T-helper 1 cell (primary cell): ENCODE measurements at places on chromosomes 1 and 21.

DNA sequence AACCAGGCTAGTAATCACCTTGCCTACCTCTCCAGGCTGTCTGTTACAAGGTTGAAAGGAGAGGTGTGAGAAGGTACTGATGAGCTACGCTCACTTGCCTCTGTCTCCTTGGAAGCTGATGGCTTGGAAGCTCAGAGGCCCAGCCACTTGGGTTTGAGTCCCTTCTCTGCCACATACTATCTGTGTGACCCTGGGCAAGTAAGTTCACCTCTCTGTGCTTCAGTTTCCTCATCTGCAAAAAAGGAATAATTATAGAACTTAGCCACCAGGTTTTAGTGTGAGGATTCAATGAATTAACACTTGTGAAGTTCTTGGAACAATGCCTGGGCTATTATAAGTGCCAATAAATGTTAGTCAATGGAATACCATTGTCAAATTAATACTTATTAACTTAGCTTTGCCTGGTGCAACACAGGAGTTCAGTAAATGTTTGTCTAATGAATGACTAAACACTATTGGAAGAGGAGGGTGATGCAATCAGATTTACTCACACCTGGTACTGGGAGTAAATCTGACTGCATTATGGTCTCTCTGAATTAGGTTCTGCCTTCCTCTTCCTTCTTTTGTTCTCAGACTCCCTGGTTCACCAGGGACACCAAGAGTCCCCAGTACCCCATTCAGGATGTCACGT lies 55.5 kb downstream of the TRABD2B start:
- no peak for DNase-seq

- DNase-seq: no peak
These were observed 78.9 kb downstream of the CD247 start for GRCh38 chr1:167439301-167439988.

DNA sequence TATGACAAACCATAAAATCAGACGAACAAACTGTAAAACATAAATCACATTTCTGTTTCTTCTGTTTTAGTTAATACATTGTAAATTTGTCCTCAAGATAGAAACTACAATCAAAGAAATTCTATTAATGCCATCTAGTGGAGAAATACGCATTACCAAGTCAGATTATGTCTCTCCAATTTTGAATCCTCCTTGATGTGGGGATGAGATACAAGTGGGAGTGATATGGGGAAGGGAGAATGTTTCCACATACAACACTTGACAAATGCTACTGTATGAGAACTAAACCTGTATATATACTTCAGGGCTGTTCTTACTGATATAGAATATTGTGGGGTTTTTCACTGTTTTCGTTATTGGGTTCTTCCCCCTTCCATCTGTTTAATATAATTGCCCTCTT lies 2.6 kb downstream of the HFM1 start:
- DNase-seq: no peak

DNA sequence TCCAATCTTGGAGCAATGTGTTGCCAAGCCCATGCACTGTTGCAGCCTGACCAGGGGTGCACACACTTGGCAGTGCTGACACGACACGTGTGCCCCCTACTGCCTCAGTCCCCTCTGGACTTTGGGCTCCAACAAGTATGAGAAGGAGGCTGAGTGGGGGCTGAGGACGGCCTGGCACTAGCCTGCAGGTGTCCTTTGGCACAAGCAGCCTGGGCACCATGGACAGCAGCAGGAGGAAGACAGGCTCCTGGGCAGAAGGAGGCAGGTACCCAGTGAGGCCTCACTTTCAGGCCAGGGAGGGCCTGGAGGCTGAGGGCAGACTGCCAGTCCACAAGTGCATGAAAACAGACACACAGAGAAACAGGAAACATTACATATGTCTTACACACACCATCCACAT lies 1702.9 kb upstream of the B3GALT2 start:
- no peak for DNase-seq

DNA sequence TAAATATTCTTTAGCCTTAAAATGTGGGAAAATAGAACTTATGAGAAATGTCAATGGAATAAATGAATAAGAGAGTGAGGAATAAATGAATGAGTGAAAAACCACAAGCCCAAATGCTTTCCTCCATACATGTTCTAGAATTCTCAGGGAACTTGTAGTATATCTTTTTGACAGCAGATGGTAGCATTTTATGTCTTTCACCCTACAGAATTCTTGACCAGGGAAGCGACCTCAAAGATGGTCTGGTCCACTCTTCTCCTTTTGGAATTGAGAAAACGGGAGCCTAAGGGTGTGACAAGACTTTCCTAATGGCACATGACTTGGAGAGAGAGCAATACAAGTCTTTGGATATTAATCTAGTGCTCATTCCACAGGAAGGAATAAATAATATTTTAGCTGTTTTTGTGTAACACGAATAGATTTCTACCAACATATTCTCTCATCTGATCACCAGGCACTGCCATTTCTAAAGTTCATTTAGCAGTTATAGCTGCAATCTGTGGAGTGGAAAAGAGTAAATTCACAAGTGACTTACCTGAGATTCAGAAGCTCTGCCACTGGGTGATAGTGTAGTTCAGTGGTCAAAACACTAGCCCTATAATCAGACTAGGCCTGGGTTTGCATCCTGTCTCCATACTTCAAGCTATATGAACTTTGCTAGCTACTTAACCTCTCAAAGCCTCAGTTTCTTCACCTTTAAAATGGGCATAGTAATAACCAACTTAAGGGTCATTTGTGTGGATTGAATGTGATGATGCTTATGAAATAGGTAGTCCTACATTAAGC lies 15.0 kb upstream of the F5 start:
- no peak for DNase-seq

DNA sequence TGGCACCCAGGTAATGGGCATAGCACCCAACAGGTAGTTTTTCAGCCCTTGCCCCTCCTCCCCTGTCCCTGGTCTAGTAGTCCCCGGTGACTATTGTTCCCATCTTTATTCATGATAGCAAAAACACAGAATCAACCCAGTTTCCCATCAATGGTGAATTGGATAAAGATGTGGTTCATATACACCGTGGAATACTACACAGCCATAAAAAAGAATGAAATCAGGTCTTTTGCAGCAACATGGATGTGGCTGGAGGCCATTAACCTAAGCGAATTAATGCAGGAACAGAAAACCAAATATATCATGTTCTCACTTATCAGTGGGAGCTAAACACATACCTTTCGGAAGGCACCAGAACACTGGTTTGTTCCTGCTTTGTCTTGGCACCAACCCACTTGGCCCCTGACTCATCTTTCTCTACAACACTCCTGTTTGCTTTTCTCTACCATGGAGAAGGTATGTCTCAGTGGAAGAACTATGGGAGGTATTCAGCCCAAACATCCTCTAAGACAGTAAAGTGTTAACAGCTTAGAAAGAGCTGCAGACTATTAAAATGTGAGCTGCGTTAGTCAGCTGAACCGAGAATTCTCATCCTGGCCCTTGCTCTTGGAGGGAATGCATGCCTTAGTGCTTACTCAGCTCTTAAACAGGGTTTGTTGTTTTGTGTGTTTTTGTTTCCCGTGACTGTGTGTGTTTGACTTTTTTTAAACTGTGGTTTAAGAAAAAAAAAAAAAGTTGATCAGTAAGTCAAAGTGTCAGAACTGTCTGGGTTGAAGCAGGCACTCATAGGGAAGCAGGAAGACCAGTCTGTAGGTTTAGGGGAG lies 203.0 kb downstream of the TOMM20 start:
- DNase-seq: no peak

DNA sequence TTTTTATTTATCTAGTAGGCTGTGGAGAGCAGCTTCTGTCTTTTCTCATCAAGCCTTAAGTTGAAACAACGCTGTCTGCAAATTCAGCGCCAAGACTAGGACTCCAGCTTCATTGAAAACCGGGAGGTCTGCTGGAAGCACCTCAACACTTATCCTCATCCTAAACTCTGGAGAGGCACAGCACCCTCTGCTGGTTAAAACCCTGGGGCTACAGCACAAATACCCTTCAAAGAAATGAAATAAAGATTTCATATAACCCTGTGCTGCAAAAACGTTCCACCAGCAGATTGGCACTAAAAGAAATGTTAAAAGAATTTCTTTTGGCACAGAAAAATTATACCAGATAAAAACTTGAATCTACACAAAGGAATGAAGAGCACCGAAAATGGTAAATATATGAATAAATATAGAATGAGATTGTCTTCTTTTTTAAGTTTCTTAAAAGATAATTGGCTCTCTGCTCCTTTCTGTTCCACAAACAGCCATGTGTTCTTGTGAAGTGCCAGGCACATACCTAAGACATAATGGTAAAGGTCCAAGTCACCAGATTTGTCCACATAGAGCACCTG lies 227.7 kb upstream of the SAMSN1 start:
- peak; percentile 26 for DNase-seq

DNA sequence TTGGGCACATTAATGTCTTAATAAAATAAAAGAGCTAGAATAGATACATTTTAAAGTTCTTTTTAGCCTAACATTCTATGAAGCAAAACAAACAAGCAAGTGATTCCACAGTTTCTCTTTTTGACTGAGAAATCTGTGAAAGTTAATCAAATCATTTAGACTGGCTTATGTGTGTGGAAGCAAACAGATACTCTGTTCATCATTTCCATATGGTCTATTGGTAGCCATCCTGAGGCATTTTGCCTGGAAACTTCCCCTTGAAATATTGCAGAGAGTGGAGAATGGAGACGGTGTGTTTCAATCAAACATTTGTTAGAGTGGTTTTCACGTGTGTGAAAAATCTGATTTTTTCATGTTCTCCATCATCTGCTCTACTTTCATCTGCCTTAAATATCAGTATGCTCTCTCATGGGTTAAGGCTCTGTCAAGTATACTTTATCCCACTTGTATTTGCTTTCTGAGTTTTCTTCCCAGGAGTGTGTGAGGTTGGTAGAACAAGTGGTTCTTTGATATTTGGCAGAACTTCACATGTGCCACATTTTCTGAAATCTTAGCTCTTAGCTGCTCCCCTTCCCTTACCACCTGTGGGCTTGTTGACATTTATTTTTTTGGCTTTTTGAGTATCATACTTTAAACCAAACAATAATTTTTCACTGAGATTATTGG lies 139.1 kb upstream of the PTGFR start:
- DNase-seq: no peak

- no peak for DNase-seq
These were observed 13.2 kb upstream of the BCAR3 start for GRCh38 chr1:93694819-93695218.

- peak; percentile 88 for DNase-seq
These were observed 618 bp downstream of the TRAPPC10 start for GRCh38 chr21:44012474-44013379.

- no peak for DNase-seq
These were observed 33.2 kb downstream of the VCAM1 start for GRCh38 chr1:100752791-100753190.

GRCh38 chr1:227902641-227902990 lies 45.1 kb downstream of the WNT9A start:
- DNase-seq: no peak

DNA sequence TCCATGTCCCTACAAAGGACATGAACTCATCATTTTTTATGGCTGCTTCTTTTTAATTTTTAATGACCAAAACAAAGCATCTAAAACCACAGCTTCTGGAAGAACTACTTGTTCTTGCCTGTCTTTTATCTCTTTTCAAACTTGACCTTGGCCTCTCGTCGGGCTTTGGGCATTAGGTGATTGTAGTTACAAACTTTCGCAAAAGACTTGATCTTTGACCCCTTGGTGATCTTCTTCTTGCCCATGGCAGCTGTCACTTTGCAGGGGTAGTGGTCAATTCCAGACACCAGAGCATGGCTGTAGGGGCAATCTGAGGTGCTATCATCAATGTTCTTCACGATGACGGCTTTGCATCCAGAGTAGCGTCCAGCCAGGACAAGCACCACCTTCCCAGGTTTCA lies 67.8 kb downstream of the EPB41 start:
- DNase-seq: no peak

- peak; percentile 6 for DNase-seq
These were observed 97.8 kb downstream of the FMN2 start for GRCh38 chr1:240189386-240189989.

- DNase-seq: no peak
These were observed 47.9 kb downstream of the ASH1L start for GRCh38 chr1:155514582-155515187.

DNA sequence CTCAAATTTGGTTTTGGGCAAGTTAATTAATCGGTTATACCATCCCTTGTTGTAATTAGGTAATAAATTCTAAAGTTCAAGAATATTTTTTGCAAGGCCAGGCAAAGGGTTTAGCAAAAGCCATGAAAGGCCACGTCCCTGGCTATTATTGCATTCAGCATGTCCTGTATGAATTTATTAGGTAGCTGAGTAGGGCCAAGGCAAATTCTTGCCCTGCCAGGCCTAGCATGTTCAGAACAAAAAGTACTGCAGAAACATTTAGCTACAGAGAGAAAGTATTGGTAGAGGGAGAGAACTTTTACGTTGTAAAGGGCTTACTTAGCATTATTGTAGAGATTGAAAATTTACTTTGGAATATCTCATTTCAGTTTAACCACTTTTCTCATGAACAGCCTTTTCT lies 94.4 kb downstream of the PATJ start:
- no peak for DNase-seq

GRCh38 chr1:216140730-216141524 lies 282.3 kb downstream of the USH2A start:
- no peak for DNase-seq

DNA sequence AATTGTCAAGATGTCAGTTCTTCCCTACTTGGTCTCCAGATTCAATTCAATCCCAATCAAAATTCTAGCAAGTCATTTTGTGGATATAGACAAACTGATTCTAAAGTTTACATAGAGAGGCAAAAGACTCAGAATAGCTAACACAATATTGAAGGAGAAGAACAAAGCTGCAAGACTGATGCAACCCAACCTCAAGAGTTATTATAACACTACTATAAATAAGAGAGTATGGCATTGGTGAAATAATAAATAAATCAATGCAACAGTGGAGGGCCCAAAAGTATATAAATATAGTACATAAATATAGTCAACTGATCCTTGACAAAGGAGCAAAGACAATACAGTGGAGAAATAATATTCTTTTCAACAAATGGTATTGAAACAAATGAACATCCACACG lies 49.7 kb downstream of the PRPF38A start:
- DNase-seq: no peak

DNA sequence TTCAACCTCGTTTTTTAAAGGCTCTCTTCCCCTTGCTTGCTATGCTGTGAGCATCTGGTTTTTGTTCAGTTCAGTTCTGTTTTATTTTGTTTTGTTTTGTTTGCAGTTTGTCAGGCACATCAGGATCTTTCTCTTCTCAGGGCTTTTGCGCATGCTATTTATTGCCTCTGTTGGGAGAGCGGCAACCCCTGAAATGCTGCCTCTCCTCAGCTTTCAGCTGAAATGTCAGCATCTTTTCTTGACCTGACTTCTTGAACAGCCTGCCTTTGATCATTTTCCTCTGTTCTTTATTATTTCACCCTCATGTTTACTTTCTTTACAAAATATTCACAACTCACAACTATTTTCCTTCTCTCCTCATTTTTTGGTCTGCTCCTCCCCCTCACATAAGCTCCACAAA lies 50.4 kb upstream of the RC3H1 start:
- DNase-seq: no peak
